C1 segment of cervical spinal cord (tissue), 14 donors: ENCODE measurements at places on chromosomes 1 and 21.

- DNase-seq: no peak
Measured at GRCh38 chr1:198165927-198166647, 9.3 kb downstream of the NEK7 start.

- no peak for DNase-seq
Measured at GRCh38 chr21:38263493-38263892, 6.7 kb downstream of the KCNJ15 start.

DNA sequence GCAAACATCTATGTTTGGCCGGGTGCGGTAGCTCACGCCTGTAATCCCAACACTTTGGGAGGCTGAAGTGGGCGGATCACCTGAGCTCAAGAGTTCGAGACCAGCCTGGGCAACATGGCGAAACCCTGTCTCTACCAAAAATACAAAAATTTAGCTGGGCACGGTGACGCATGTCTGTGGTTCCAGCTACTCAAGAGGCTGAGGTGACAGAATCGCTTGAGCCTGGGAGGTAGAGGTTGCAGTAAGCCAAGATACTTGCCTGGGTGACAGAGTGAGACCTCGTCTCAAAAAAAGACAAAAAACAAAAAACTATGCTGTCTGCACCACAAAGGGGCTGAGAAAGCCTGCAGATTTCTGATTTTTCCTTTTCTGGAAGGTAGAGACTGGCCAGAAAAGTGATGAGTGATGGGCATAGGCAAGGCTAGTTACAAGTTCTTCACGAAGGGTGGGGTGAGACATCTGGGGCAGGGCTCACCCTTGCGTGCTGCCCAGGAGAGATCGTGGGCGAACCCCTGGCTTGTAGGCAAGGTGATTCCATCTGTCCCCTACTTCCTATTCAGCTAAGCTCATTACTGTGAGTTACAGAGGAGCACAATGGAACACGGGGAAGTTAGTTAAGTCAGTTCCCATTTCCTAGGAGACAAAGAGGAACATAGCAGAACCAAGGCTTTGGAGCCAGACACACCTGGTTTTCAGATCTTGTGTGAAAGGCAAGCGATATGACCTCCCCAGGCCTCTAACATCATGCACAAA is 3.2 kb downstream of the SLC2A1 start:
- DNase-seq: no peak

DNA sequence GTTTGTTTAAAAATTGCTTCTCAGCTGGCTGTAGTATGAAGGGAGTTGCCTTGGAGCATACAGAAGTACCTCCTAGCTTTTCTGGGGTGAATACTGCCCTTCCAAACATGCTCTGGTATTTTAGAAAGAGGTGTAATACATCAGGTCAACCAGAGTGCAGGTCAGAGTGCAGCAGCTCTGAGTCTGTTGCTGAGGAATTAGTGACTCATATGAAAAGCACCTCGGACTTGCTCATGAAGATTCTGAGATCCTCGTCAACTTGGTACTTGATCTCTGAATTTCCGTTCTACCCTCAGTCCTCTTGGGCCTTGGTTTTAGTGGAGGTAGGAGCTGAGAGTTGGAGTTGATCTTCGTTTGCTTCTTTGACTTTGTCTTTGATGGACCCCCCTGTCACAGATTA is 67.3 kb downstream of the NOS1AP start:
- DNase-seq: no peak

GRCh38 chr1:217599154-217599553 is 31.7 kb downstream of the GPATCH2 start:
- DNase-seq: no peak
